ENCODE measurements at places on chromosomes 12 and 14.
A peak's percentile ranks its signal among the peaks of the same experiment; 100 is the strongest.

DNA sequence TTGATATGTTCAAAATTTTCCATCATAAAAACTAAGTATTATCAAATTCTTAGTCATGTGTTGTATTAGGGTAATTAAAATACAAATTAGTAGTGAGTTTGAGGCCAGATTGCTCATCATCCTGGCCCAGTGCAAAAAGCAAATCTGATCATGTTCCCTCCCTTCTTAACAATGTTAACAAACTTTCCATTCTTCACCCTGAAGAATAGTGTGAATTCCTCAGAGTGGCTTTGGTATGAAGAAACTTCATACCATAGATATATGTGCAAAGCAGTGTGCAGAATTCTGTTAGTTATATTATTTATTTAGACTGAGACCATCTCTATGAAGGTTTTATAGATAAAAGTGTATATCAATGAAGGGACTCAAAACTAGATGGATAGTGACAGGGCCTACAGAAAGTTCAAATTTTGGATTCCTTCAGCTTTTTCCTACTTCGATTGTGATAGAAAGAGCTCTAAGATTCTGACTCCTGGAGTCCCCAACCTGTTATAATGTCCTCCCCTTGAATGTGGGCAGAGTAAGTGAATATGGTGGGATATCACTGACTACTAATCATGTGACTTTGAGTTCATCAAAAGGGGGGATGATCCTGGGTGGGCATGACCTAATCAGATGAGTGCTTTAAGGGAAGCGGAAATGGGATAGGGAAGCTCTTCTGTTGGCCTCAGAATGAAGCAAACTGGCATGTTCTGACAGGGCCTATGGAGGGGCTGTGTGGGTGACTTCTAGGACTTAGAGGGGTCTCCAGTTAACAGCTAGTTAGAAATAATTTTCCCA is 271.4 kb downstream of the BTG1 start:
- no peak for DNase-seq

- DNase-seq, result no peak
Measured at GRCh38 chr12:107399046-107399445, 286.6 kb upstream of the PWP1 start.

- DNase-seq, result no peak
Measured at GRCh38 chr14:99534863-99535262, 53.7 kb downstream of the CCNK start.

DNA sequence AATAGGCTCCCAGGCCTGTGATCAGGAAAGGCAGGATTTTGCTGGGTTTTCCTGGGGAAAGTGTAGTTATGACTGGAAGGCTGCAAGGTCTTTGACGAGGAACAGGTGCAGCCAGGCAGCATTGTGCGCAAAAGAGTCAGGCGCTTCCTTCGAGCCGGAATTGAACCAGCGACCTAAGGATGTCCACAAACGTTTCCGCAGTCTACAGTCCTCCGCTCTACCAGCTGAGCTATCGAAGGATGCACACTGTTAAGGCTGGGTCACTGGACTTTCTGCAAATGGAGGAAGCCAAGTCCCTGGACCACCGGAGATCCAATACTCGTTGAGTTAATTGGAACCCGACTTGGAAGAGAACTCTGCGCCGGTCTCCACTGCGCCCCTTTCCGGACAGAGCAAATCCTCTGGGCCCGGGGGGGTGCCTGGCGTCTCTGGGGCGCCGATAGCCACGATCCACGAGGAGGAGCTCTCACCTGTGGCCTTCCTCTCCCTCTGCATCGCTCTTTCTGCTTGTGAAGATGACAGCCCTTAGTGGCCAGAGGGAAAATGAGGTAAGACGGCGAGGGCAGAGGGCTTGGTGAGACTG is 18.4 kb upstream of the OR6S1 start:
- DNase-seq, result no peak

GRCh38 chr12:84826925-84827324 is 85.7 kb downstream of the SLC6A15 start:
- DNase-seq, result no peak

DNA sequence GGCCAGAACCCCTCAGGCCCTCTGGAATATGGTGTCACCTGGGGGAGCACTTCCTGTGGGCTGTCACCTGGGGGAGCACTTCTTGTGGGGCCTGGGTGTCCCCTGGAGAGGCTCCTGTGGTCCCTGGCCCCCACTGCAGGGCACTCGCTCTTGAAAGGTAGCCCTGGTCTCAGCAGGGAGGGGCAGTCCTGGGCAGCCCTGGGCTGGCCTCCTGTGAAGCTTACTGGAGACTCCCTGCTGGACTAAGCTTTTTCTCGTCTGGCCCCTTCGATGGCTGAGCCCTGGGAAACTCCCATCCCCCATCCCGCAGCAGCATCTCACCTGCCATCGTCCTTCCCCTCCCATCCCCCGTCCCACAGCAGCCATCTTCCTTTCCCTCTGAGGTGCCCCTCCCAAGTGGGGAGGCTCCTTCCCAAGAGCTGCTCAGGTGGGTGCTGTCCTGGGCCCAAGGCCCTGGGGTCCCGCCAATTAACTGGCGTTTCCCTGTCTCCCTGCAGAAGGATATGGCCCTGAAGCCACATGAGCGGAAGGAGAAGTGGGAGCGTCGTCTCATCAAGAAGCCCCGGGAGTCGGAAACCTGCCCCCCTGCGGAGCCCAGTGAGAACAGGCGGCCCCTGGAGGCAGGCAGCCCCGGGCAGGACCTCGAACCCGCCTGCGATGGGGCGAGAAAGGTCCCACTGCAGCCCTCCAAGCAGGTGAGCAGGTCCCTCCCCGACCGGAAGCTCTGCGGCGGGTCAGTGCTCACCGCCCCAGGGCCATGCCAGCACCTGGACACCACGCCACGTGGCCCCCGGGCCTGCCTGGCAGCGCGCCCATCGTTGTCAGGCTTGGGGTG is 17.9 kb downstream of the FBRSL1 start:
- no peak for DNase-seq

DNA sequence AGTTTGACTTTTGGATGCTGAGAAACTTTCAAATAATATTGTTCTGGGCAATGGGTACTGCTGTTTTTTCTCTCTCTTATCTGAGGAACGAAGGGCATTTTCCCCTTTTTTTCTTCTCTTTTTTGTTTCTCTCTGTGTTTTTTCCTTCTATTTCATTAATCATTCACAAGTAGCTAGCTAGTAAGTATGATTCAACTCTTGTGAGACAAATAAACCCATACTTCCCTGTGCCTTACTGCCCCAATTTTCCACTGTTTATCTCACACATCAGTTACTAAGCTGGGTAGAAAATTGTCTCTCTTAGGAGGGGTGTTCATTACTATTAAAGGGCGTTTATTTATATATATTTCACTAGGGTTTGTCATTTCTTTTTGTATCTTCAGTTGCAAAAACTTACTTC is 437.6 kb downstream of the RERGL start:
- DNase-seq, result no peak

- DNase-seq, result no peak
Measured at GRCh38 chr14:92340071-92340470, 17.1 kb downstream of the SLC24A4 start.

DNA sequence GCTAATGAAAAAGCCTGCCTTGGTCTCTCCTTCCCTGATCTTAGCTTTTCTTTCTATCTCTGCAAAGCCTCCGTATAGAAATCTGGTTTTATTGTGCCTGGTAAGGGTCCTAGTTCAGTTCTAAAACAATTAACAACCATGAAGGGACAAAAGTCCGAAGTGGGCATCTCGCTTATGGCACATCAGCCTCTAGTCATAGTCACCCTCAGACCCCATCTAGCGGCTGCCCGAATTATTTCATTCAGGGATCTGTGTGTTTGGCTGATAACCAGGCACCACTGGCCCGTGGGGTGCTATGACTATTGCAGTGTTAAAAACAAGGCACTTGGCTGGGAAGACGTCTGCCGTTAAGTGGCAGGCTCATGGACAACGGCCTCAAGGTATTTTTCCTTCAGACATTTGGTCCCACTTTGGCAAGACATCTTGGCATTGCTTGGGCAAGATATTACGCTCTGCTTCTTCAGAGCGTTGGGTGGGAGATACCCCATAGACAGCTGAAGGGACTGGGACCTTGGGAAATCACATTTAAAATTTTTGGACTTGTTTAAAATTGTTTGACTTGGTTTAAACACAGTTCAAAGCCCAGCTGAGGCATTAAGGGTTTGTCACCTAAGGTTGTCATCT is 87.1 kb downstream of the SINHCAF start:
- DNase-seq, result peak; percentile 8

- no peak for DNase-seq
Measured at GRCh38 chr12:43029971-43030370, 440.4 kb upstream of the PRICKLE1 start.

DNA sequence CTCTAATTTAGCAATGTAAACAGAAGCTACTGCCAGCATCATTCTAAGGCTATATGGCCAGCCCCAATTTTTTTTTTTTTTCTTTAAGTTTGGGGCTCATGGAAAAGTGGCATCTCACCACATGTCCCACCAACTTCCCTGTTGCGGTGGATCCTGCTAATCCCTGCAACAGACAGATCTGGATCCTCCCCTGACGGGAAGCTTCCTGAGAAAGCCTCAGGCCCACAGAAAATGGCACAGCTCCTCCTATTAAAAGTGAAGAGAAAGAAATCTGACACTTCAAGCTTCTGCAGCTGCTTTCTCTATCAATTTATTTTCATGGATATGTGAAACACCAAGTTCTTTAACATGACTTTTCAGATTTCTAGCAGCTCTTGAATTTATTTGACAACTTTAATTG is 433.8 kb upstream of the DCN start:
- DNase-seq, result no peak

DNA sequence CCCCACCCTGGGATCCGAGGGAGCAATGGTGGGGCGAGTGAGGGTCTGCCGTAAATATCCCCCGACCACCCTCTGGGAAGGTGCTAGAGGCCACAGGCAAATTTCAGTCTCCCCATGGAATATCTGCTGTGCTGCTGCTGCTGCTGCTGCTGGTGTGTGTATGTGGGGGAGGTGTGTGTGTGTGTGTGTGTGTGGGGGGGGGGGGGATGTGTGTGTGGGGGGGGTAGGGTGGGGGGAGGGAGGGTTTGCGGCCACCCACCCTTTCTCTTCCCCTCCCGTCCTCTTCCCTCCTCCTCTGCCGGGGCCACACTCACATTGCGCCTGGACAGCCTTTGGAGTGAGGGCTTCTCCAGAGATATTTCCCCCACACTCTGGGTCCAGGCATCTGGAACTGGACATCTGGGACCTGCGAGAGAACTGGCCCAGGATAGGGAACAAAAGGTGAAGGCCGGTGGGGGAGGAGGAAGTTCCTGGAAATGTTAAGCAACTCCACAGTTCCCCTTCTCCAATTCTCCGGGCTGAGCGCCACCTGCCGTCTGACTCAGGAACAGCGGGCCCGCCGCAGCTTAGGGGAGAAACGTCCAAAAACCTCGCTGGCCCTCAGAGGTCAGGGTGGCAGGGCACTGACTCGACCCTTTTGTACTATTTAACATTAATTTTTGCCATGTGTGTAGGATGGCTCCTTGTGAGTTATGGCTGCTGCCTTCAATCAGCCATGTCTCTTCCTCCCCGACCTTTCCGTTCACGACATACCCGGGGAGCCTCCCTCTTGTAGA is at the start of gene C1RL:
TSS of gene C1RL (minus strand) at position 419 of the 776 bp plus-strand sequence. CDS start at position 385, 34 bp downstream.
- DNase-seq, result peak; percentile 39

- no peak for DNase-seq
Measured at GRCh38 chr12:56082967-56083366, 3.0 kb downstream of the ERBB3 start.

DNA sequence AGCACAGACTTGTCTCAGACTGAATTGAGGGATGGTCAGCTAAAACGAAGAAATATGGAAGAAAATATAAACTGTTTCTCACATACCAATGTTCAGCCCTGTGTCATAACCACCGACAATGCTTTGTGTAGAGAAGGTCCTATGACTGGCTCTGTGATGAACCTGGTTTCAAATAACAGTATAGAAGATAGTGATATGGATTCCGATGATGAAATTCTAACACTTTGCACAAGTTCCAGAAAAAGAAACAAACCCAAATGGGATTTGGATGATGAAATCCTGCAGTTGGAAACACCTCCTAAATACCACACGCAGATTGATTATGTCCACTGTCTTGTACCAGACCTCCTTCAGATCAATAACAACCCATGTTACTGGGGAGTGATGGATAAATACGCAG is 7.9 kb upstream of the MAPK1IP1L start:
- DNase-seq, result no peak

DNA sequence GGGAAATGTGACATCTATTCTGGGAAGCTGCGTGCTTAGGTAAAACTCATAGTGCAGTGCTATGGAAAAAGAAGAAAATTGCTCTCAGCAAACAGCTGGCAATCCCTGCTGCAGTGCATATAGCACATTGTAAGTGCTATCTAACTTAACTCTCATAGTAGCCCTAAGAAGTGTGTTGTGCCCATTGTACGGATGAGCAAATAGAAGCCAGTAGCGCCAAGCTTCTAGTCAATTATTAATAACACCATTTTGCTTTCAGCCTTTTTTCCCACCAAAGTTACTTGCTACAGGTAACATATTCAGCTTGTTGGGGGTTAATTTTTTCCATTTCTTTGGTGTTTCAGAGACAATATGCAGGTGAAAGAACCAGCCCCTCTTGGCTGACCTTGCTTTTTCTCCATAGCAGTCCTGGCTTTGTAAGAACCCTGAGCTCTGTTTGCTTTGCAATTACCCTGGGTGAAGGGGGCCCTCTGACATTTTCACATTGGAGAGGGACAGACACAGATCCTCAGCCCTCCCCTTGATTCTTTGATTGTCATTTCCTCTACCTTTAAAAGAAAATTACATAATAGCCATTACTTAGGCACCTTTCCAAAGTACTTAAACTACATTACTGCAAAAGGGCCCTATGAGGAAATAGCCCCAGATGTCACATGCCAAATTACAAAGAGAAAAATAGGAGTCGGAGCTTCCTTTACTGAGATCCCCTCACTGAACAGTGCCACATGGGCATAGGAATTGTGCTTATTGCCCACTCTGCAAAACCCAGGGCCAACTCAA is 576.2 kb upstream of the TBX3 start:
- no peak for DNase-seq

GRCh38 chr12:98743362-98743953 is 98.4 kb downstream of the APAF1 start:
- DNase-seq, result no peak

- DNase-seq, result no peak
Measured at GRCh38 chr14:86065407-86065806, 535.5 kb downstream of the FLRT2 start.

DNA sequence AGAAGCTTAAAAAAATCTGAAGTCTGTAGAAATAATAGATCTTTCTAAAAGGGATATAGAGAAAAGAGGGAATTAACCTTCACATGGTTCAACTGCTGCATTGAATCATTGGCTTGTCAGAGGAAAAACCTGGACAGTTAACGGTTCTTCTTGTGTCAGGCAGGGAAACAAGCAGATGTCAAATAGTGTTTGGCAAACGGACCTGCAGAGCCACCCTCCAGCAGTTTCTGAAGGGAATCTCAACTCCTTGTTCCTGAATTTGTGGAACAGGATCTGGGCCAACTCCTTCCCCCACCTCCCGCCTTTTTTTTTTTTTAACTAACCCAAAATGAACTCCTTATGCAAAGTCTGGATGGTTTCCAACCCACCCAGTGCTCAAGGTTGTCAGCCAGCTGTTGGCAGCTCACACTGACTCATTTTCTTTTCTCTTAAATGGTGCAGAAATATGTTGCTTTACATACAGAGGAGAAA is 187.3 kb downstream of the CAND1 start:
- no peak for DNase-seq

DNA sequence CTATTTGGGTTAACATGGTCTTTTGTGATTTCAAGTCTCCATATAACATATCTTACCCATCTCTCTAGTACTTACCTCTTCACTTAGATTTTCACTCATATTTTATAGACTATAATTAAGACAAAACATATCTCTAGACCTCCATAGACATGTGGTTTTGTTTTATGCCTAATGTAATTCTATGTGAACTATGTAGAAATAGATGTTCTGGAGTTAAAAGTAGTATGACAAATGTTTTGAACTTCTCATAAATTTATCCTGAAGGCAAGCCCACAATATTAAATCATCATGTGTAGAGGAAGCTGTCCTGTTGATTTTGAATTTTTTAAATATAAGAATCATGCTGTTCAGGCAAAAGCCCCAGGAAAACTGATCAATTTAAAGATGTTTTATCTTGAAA is 169.2 kb downstream of the SYT1 start:
- no peak for DNase-seq
